GM23248 (cell line): ENCODE measurements at places on chromosomes 2 and 18. TPM values are rescaled to one million over a fixed set of nuclear protein-coding genes. Genes with fewer than 3 reads are reported as not detected.

GRCh38 chr2:8472545-8473323 lies 209.1 kb upstream of the ID2 start:
- no peak for DNase-seq

The HMSD gene
- total RNA-seq = not detected in 2 replicates

The GPR39 gene
- 2.6 and 3.8 TPM in 2 replicates for total RNA-seq

The SERPINB3 gene
- total RNA-seq = not detected in 2 replicates

- DNase-seq = no peak
Measured at GRCh38 chr2:68235090-68235489, 17.2 kb downstream of the PPP3R1 start.

The SOWAHC gene
- 43.6 and 46.0 TPM in 2 replicates for total RNA-seq

The CTAGE1 gene
- total RNA-seq = 0.11 TPM in 1 of 2 replicates, not detected in the other

DNA sequence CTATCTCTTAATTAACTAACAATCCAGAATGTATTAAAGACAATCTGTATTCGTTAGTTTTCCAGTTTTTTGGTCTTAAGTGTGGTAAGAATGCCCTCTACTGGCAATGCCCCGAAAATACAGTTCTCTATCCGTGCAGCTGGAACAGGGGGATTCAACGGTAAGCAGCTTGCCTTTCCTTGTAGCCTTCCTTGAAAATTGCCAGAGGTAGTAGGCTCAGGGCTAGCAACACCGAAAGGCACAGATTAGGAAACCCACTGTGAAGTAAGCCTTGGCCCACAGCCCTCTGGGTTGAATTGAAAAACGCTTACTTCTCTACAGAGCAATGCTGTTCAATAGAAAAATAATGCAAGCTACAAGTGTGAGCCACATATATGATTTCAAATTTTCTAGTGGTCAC lies 17.1 kb upstream of the VPS4B start:
- DNase-seq = peak; percentile 74

DNA sequence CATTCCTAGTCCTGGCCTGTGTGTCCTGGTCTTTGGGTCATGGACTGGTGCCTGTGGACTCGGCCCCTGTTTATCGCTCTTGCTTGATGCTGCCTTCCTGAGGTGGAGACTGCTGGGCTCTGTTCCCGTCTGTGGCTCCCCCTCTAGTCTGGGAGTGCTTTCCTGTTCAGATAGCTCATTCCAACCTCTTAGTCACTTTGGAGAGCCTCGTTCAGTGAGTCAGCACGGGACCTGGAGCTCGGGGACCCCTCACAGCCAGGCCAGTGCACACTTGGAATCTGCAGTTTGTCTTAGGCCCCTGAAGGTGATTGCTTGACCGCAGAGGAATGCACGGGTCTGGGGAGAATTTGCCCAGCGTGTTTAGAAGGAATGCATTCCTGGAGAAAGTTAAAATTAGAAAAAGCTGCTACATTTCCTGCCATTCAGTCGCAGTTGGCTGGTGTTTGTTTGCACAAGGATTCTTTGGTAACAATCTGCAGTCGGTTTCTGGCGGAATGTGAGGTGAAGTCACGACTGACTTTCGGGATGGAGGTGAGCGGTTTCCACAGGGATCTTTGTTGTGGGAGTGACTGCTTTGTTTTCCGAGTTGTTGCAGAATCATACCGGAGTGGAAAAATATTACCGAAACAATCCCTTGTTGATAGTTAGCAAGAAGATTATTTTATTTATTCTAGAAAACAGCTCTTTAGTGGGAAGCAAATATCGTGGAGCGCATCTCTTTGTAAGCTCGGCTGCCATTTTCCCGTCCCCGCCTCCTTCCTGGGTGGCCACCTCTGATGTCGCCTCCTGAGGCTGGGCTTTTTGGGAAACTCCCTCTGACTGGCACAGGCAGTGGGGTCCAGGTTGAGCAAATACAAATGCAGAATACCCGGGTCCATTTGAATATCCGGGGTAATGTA lies 29.6 kb downstream of the SH3BP4 start:
- DNase-seq = peak; percentile 99

DNA sequence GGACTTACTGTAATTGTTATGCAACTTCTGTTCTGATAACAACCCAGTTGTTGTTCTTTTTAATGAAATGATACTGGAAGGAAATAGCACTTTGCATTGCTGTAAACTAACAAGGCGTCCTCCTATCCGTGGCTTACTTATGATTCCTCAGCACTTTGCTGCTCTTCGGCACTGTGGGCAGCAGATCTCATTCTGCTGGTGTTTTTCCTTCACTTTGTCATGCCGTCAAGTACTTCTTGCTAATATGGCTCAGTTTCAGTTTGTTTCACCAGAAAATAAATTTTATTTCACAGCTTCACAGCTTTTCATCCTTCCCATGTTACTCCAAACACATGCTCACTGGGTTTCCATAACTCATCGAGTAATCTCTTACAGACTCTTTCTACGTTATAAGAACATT lies 289.3 kb downstream of the MEIS1 start:
- no peak for DNase-seq

GRCh38 chr18:13455471-13455870 lies 236.9 kb downstream of the LDLRAD4 start:
- DNase-seq = no peak

The CYBRD1 gene
- total RNA-seq = 222 and 248 TPM in 2 replicates

The IFIH1 gene
- 1.6 and 2.0 TPM in 2 replicates for total RNA-seq

- DNase-seq = no peak
Measured at GRCh38 chr2:239535413-239536144, 134.8 kb upstream of the HDAC4 start.

The IL1RL1 gene
- total RNA-seq = not detected in 2 replicates

DNA sequence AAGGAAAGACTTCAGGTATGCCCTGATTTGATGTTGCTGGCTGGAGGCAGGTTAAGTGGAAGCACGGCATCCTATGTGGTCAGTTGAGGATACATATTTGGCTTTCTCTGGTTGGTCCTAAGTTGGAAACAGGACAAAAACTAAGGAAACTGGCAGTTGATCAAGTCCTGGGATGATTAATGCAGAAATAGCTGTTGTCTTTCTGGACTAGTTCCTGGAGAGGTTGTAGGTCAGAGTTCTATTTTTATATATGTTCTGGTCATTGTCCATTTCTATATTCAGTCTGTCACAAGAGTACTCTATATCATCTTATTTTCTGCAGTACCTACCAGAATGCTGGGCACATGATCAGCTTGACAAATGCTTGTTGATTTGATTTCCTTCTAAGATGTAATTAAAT lies 4.0 kb upstream of the SLC35F5 start:
- DNase-seq = peak; percentile 55

The YPEL5 gene
- 93.6 and 101 TPM in 2 replicates for total RNA-seq

The POTEJ gene
- total RNA-seq = not detected in 2 replicates

DNA sequence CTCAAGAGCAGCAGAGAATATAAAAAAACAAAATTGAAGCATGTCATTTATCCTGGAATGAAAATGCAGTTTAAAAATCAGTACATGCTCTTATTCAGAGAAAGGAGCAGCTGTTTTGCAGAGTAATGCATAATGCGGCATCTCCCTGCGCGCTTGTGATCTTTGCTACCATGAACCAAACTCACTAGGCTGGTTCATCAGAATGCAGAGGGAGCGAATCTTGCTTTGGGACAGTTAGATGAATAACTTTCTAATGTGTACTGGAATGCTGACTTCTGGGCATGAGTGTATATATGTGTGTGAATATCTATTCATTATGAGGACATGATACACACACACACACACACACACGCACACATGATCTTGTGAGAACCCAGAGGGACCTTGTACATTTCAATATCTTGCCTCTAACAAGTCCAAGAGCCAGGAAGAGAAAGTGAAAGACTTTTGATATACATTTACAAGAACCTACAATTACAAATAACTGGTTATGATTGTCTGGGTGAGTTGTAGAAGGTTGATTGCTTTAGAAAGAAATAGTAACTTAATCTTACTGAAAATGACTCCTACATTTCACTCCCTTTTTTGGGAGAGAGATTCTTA lies 54.1 kb upstream of the THOC1 start:
- DNase-seq = no peak

The FAM117B gene
- 0.51 and 1.2 TPM in 2 replicates for total RNA-seq

DNA sequence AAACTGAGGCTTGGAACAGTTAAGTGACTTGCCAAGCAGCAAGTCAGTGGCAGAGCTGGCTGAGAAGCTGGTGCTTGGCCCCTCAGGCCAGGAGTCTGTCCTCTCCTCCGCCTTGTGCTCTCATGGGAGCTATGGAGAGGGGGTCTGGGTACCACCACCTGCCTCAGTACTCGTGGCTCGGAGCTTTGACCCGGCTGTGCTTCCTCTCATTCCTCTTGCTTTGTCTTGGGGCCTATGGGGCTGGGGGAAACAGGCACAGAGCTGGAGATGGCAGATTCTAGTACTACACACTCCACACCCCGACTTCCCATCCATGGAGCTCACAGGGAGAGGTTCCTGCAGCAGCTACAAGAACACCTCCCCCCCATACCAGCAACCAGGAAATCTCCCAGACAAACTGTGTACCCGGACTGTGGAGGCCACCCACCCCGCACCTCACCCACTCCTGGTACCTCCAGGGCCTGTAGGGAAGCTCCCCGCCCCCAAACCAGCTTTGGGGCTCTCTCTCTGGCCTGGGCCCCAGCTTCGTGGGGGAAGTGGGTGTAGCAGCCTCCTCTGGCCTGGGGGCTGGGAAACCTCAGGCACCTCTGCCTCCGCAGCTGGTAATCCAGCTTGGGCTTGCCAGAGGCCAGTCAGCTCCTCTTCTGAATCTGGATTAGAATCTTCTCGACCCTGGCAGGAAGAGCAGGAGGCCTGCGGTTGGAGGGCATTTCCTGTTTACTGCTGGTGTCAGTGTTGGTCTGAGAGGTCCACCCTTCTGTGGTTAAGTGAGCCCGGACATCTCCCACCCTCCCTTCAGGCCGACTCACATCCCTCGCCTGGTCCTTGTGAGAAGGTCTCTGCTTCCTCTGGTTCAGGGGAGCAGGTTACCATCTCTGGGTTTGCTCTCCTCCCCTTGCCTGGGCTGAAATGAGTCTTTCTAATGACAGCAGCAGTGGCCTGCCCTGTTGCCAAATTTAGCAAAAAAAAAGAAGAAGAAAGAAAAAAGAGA lies 22.3 kb upstream of the RHOB start:
- DNase-seq = peak; percentile 84

- no peak for DNase-seq
Measured at GRCh38 chr18:35436076-35436649, 59.0 kb upstream of the ZNF396 start.

DNA sequence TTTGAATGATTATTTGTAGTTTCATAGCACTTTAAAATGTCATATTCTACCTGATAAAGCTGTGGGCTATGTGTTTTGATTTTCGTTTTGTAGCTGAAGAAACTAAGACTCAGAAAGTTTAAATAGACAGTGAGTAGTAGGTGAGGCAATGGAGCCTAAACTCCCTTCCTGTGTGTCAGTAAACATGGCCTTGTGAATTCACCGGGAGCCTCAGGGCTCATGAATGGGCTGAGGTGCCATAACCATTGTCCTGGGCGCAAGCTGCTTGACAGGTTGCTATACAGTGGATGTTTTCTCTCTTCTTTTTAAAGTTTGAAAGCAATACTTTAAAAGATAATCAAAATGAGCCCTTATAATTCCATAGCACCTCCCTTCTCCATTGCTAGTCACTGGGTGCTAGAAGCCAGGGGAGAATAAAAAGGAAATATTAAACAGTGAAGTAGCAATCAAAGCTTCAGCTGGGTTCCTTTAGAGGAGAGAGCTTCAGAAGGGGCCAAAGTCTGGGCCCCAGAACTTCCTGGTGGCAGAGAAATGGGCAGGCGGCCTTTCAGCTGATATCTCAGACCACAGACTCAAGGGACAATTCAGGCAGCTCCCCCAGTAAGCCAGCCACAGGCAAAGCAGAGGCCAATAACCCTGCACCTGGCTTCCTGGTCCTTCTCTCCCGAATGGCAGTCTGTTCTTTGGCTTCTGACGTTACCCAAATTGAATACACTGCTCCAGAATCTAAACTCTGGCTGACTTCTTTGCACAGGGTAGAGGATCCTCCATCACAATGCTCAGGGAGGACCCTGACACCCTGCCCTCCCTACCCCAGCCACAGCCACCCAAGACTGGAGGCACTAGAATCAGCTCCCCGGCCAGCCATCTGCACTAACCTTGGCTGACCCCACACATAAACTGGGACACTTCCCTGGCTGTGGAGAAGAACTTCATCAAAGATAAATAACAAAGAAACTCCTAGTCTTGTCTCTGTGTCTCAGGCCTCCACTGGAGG lies 51.8 kb upstream of the NPAS2 start:
- peak; percentile 30 for DNase-seq

The VWA3B gene
- not detected in 2 replicates for total RNA-seq

GRCh38 chr18:79878741-79879378 lies 72.6 kb downstream of the SLC66A2 start:
- DNase-seq = no peak

GRCh38 chr2:176902454-176902853 lies 310.1 kb upstream of the HNRNPA3 start:
- DNase-seq = no peak
